ENCODE measurements at places on chromosomes 2 and 18.

GRCh38 chr2:181072486-181073235 lies 92.3 kb downstream of the UBE2E3 start:
- no peak for DNase-seq

- no peak for DNase-seq
Measured at GRCh38 chr2:31110431-31110830, 27.8 kb downstream of the GALNT14 start.

GRCh38 chr2:230068016-230068650 lies 591 bp downstream of the SLC16A14 start:
- DNase-seq, result no peak

- no peak for DNase-seq
Measured at GRCh38 chr2:236162031-236162845, 5.9 kb downstream of the GBX2 start.
